Esophagus squamous epithelium (tissue), 5 donors: ENCODE measurements at places on chromosomes 5 and 9.

- no peak overlapping the region for H3K4me3 ChIP-seq
- no peak overlapping the region for H3K27ac ChIP-seq
- H3K27me3 ChIP-seq: no peaks in the 10 kb centered on the region
- no peaks in the 10 kb centered on the region for H3K36me3 ChIP-seq
These were observed 97.1 kb downstream of the ZNF618 start for GRCh38 chr9:113973226-113973625.

- no peak for DNase-seq
- H3K27me3 ChIP-seq: no peaks in the 10 kb centered on the region
- H3K4me3 ChIP-seq: no peak overlapping the region
- no peaks in the 10 kb centered on the region for H3K4me1 ChIP-seq
- no peak overlapping the region for H3K27ac ChIP-seq
These were observed 1.0 kb upstream of the GRM6 start for GRCh38 chr5:178996156-178996555.

GRCh38 chr5:103307470-103307869 is 48.9 kb downstream of the MACIR start:
- H3K4me3 ChIP-seq: no peak overlapping the region
- H3K36me3 ChIP-seq: no peaks in the 10 kb centered on the region
- no peaks in the 10 kb centered on the region for H3K27me3 ChIP-seq
- H3K27ac ChIP-seq: no peak overlapping the region
- H3K4me1 ChIP-seq: no peaks in the 10 kb centered on the region

DNA sequence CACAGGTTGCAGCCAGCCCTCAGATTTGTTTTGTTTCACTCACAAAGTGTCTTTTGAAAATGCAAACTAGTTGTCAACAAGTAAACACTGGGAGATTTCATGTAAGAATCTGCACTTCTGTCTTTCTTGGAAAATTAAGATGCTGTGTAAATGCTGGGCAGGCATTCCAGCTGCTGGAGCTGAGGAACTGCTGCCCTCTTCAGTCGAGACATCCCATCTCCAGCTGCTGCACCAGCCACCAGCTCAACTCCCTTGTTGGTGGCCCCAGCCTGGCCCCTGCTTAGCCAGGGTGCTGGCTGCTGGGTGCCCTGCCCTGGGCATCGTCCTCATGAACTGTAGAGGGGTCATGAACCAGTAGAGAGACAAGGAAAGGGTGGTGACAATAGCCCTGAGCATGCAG is 33.1 kb upstream of the AFAP1L1 start:
- peaks cover 7% of the 10 kb centered on the region for H3K4me1 ChIP-seq
- no peak overlapping the region for H3K4me3 ChIP-seq
- no peak overlapping the region for H3K27ac ChIP-seq
- no peak for DNase-seq
- no peaks in the 10 kb centered on the region for H3K27me3 ChIP-seq

DNA sequence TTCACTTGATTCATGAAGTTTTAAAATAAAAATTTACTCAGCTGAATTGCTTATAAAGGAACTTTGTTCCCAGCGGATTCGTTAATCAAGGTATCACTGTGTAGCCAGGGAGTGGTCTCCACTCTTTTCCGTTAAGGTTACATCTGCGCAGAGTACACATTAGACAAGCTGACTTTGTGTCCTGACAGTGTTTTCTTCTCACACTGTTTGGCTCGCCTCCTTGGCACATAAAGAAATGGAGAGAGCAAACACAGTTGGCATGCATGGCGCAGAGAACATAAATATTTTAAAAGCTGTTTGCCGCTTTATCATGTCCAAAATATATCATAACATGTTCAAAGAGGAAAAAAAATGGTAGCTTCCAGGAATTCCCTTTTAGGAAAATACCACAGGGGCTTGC is 153.2 kb downstream of the EDIL3 start:
- no peak overlapping the region for H3K4me3 ChIP-seq
- no peaks in the 10 kb centered on the region for H3K4me1 ChIP-seq
- DNase-seq: no peak
- H3K36me3 ChIP-seq: no peaks in the 10 kb centered on the region
- H3K27me3 ChIP-seq: no peaks in the 10 kb centered on the region
- no peak overlapping the region for H3K27ac ChIP-seq

DNA sequence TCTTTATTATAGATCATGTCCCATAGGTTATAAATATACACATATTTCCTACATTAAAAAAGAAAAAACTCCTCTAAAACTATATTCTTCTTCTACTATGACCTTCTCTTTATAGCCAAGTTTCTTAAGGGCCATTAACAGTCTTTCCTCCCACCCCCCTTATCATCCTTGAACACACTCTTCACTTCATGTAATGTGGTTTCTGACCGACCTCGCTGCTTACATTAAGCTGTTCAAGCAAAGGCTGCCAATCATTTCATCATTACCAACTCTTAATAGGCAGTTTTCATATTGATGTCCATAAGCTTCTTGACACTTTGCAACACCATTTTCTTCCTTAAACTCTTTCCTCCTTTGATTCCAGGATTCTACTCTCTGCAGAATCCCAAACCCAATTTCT is 283.0 kb upstream of the PCSK5 start:
- no peaks in the 10 kb centered on the region for H3K36me3 ChIP-seq
- no peak overlapping the region for H3K27ac ChIP-seq
- H3K4me3 ChIP-seq: no peak overlapping the region
- H3K4me1 ChIP-seq: no peaks in the 10 kb centered on the region
- no peak for DNase-seq

- H3K4me3 ChIP-seq: no peak overlapping the region
- no peak overlapping the region for H3K27ac ChIP-seq
- DNase-seq: no peak
These were observed 278.6 kb upstream of the C9orf72 start for GRCh38 chr9:27851858-27852257.

DNA sequence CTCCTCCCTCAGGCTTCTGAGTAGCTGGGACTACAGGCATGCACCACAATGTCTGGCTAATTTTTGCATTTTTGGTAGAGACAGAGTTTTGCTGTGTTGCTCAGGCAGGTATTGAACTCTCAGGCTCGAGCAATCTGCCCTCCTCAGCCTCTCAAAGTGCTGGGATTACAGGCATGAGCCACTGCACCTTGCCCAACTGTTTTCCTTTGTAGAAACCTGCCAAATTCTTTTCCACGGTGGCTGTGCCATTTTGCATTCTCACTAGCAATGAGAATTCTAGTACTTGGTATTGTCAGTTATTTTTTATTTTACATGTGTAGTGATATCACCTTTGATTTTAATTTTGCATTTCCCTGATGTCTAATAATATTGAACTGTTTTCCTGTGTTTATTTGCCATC is 7.8 kb downstream of the RMI1 start:
- DNase-seq: no peak
- no peak overlapping the region for H3K4me3 ChIP-seq
- H3K36me3 ChIP-seq: peaks cover 10% of the 10 kb centered on the region
- no peaks in the 10 kb centered on the region for H3K4me1 ChIP-seq
- no peaks in the 10 kb centered on the region for H3K27me3 ChIP-seq

- H3K4me1 ChIP-seq: no peaks in the 10 kb centered on the region
- DNase-seq: no peak
- no peak overlapping the region for H3K27ac ChIP-seq
- H3K36me3 ChIP-seq: no peaks in the 10 kb centered on the region
- H3K4me3 ChIP-seq: no peak overlapping the region
These were observed 47.1 kb upstream of the POU4F3 start for GRCh38 chr5:146291421-146292074.
